Naive thymus-derived CD8-positive, alpha-beta T cell (primary cell): ENCODE measurements at places on chromosomes 16 and 17. TPM values are rescaled to one million over a fixed set of nuclear protein-coding genes. Genes with fewer than 3 reads are reported as not detected.
A peak's percentile ranks its signal among the peaks of the same experiment; 100 is the strongest.

DNA sequence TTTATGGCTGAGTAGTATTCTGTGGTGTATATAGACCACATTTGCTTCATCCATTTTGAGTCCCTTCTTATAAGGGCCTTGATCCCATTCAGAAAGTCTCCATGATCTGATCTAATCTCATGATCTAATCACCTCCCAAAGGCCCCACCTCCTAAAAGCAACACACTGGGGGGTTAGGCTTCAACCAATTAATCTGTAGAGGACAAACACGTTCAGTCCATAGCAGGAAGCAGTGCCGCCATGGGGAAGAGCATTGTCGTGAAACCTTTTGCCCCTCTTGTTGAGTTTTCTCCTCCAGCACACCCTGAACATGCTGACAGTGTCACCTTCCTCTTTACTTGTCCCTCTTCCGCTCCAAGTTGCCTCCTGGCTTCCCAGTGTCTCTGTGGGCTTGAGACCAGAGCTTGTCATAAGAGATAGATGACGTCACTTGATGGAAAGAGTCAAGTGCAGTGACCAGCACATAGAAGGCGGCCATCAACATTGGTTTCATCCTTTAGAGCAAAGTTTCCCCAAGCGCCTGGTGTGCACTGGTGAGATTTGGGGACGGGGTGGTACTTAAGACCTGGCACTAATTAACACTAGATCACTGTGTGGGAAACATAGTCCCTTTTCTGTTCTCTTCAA is 74.1 kb downstream of the PRKCB start:
- peaks cover 85% of the 10 kb centered on the region for H3K4me1 ChIP-seq
- H3K27me3 ChIP-seq, result no peaks in the 10 kb centered on the region
- H3K27ac ChIP-seq, result peak overlapping the region; percentile 88
- H3K4me3 ChIP-seq, result no peak overlapping the region
- no peaks in the 10 kb centered on the region for H3K36me3 ChIP-seq
- DNase-seq, result no peak

DNA sequence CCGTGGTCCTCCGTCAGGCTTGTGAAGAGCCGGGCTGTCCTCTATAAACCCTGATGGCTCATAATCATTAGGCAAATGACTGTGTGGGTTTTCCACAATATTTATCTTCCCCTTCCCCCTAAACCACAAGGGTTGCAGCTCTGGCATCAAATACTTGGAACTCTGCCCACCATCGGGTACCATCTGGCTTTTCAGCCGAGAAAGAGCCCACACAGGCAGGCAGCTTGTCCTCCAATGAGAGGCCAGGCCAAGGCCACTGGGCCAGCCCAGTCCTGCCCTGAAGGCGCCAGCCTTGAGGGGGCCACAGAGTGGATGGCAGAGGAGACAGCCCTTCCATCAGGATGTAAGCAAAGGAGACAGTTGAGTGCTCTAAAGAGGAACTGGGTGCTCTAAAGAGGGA is 31.8 kb upstream of the NAT9 start:
- no peak overlapping the region for H3K27ac ChIP-seq
- H3K4me3 ChIP-seq, result no peak overlapping the region
- peaks cover 1% of the 10 kb centered on the region for H3K4me1 ChIP-seq
- no peak for DNase-seq
- H3K36me3 ChIP-seq, result peaks cover 4% of the 10 kb centered on the region

GRCh38 chr17:59620064-59620359 is 317 bp downstream of the CLTC start:
- H3K4me3 ChIP-seq, result peak overlapping the region; percentile 92
- peak overlapping the region; percentile 99 for H3K27ac ChIP-seq
- no peak for DNase-seq
- H3K36me3 ChIP-seq, result peaks cover 2% of the 10 kb centered on the region
- H3K4me1 ChIP-seq, result peaks cover 17% of the 10 kb centered on the region

DNA sequence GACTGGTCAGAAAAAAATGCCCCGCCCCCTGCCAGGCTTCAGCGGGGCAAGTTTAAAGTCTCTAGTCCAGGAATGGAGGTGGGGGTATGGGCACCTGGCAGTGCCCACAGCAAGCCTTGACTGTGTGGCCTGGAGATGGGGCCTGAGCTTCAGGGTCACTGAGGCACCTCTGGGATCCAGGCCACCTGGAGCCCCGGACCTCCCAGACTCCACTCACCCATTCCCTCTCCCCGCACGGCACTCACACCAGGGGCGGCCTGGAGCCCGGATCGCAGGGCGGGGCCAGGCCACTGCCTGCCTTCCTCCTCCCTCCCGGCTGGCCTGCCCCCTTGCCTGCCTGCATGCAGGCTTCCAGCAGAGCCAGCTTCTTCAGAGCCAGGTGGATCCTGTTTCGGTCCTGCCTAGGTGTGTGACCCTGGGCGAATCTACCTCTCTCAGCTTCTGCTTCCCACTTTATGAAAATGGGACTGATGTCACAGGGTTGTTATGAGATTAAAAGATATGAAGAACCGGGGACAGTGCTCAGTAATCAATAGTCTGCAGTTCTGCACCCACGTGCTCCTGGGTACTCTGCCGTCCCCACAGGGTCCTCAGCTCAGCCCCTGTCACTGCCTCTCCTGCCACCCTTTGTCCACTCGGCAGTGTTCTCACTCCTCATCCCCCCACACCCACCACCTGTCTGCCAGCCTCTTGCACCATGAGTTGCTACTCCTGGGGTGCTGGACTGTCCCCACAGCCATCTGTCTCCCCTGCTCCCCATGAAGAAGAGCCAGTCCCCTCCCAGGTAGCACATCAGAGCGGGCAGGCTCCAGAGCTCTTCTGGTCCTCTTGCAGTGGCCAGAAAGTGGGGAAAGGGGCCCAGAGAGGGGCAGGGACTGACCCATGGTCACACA is 1.2 kb upstream of the TCAP start:
- H3K27me3 ChIP-seq, result peaks cover 4% of the 10 kb centered on the region
- no peak for DNase-seq
- H3K27ac ChIP-seq, result peak overlapping the region; percentile 11
- peaks cover 57% of the 10 kb centered on the region for H3K4me1 ChIP-seq
- H3K4me3 ChIP-seq, result no peak overlapping the region

DNA sequence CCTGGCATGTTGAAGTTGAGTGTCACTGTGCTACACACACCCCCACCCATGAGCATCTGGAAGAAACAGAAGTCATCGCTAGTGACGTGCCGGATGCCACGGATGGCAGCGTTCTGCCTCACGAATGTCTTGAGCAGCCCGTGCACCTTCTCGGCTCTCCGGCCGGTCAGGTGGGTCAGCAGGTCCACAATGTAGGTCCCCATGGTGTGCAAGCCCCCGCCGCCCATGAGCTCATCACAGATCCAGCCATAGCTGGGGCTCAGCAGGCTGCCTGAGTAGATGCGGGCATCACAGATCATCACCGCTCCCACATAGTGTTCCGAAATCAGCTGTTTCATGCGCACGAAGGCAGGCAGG is 8.9 kb downstream of the C16orf86 start:
- no peak overlapping the region for H3K27ac ChIP-seq
- H3K27me3 ChIP-seq, result no peaks in the 10 kb centered on the region
- H3K4me1 ChIP-seq, result peaks cover 10% of the 10 kb centered on the region
- no peaks in the 10 kb centered on the region for H3K36me3 ChIP-seq
- DNase-seq, result peak; percentile 61

The EPX gene
- not detected for total RNA-seq
